ENCODE measurements at places on chromosomes 6 and 20.
A peak's percentile ranks its signal among the peaks of the same experiment; 100 is the strongest.

GRCh38 chr6:121609281-121609680, 173.8 kb downstream of the GJA1 start:
- no peak for DNase-seq

DNA sequence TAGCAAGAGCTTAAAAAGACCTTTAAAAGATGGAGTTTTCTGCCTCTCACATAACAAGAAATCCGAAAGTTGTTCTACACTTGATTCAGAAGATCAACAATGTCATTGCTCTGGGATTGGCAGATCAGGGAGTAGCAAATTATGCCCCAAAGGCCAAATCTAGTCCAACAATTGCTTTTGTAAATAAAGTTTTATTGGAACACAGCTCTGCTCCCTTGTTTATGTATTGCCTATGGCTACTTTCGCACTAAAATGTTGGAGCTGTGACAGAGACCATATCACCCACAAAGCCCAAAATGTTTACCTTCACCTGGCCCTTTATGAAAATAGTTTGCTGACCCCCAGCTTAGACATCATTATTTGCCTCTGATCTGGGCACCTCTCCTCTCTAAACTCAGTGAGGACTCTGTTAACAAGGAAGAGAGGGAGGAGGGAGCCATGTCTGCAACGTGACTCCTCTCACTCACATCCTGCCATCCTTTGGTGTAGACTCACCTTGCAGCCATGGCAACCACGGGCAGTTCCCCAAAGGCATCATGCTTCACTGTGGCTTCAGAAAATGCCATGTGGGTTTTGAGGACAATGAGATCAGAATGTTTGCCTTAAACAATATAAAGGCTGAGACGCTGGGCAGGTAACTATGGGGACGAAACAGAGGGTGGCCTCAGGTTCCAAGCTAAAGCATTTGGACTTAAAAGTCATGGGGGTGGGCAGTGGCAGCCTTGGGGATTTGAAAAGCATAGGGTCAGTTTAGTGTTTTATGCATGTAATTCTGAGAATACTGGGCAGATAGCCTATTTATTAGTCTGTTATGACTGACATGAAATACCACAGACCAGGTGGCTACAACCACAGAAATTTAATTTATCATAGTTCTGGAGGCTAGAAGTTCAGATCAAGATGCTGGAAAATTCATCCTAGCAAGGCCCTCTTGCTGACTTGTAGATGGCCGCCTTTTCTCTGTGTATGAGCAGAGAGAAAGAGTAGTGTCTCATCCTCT, 149.7 kb upstream of the TNFAIP3 start:
- no peak for DNase-seq

DNA sequence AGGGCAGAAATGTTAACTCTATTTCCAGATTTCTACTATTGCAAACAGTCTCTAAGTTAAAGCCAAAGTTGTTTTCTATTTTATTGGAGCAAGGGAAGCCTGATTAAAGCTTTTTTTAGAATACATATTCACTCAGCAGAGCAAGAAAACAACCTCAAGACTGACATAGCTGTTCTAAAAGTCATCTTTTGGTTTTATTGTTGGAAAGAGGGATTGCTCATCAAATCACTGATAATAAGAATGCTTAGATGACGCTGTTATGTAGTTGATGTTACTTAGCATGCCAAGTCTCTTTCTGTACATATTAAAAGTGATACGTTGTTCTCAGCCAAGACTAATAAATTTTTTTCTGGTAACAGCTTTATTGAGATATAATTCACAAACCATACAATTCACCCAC, 172.6 kb upstream of the LAMA2 start:
- DNase-seq: no peak

- no peak for DNase-seq
Observed at GRCh38 chr20:2006452-2007361, 12.8 kb upstream of the PDYN start.

DNA sequence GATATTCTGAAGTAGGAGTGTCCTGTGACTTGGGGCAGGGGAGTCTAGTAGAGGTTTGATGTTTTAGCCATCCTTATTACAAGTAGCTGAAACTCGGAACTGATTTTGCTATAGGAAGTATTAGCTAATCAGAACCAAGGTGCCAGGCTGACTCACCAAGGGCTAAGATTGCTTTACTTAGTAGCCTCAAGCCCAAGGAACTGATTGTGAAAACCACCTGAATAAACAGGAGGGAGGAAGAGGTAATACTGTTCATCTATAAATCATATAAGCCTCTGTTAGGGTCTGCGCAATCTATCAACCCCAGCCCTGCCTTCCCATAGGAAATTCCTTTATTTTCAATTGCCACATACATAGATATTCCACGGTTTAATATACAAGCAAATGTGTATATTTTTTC, 54.4 kb downstream of the GNAS start:
- no peak for DNase-seq

GRCh38 chr6:26021001-26021349, 58.4 kb downstream of the TRIM38 start:
- DNase-seq: no peak

GRCh38 chr20:34069341-34070078, 42.5 kb downstream of the EIF2S2 start:
- DNase-seq: peak; percentile 27

GRCh38 chr20:61178551-61179071, 73.5 kb upstream of the CDH4 start:
- DNase-seq: no peak

GRCh38 chr6:158303210-158303731, 9.0 kb upstream of the TULP4 start:
- no peak for DNase-seq

DNA sequence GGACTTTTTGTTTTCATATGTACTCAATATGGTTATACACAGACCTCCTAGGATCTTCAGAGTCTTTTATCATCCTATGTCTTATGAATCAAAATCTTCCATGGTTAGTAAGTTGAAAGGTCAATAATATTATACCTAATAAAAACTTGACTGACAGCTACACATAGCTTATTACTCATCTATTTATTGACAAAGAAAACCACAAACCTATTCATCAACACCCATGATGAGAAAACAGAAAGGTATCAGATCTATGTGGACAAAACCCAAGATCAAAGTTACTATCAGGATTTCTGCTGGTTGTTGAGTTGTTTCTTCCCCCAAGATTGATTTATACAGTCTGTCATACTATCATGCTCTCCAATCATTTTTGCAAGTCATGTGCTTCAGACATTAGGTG, 460.1 kb upstream of the MANEA start:
- DNase-seq: no peak

- DNase-seq: no peak
Observed at GRCh38 chr6:165543781-165544180, 119.3 kb downstream of the PDE10A start.

DNA sequence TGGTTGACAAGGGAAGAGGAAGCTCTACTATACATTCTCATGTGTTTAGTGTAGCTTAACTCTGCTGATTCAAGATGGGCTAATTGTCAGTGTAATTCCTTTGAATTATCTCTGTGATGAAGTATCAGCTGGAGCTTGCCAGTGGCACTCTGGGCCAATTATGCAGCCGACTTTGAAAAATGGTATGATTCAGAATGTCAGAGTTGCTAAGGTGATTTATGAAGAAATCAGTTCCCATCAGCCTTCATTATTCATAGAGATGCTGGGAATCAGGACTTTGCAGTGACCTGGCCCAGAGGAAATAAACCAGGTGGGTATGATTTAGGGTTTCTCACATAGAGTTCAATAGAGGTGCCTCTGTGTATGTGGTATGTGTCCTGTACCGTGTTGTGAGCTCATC, 33.4 kb downstream of the KCNS1 start:
- DNase-seq: no peak

GRCh38 chr20:45967551-45968080, 4.4 kb downstream of the ZNF335 start:
- no peak for DNase-seq

DNA sequence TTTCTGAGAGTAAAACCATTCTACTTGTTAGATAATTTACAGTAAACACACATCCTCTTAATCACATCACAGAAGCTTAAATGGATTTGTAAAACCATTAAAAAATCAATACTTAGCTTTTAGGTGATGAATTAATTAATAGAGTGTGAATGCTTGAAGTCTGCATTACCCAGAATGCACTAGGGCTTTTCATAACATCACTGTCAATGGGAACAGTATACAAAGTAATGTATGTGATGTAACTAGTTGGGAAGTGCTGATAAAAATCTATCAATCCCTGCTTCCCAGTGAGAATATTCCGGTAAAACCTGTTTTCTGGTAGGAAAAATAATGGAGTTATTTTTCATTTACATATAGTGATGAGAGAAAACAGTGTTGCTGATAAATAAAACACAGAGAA, 23.1 kb upstream of the HDGFL1 start:
- DNase-seq: no peak

- DNase-seq: no peak
Observed at GRCh38 chr20:21109144-21109543, 3.0 kb upstream of the LINC00237 start.

All from stimulated activated CD4-positive, alpha-beta T cell treated with anti-CD3 and anti-CD28 coated beads, TNF-alpha, amount 100 ng/mL, for 1 hour (primary cell).